Amniotic stem cell (primary cell): ENCODE measurements at places on chromosomes 5 and 9.

GRCh38 chr9:98009437-98009836 lies 26.3 kb downstream of the ANP32B start:
- DNase-seq, result no peak

DNA sequence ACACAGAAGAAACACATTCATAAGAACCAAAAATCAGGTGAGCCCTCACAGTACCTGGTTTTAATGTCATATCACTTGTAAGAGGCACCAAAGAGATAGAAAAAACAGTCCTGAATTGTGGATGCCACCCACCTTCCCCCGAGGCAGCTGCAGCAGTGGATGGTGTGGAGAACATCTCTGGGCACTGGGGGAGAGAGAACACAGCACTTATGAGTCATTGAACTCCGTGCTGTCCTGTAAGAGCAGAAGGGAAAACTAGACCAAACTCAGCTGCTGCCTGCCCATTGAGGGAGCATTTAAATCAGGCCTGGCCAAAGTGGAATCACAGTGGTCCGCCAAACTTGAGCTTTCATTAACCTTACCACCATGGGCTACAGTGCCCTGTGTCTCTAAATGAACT lies 296.2 kb downstream of the SPATA31D1 start:
- no peak for DNase-seq

- DNase-seq, result no peak
Observed at GRCh38 chr5:125607018-125607417, 816.2 kb upstream of the GRAMD2B start.

GRCh38 chr5:180007582-180007981 lies 64.0 kb downstream of the RNF130 start:
- DNase-seq, result no peak
